ENCODE measurements at places on chromosomes 11 and 22.

DNA sequence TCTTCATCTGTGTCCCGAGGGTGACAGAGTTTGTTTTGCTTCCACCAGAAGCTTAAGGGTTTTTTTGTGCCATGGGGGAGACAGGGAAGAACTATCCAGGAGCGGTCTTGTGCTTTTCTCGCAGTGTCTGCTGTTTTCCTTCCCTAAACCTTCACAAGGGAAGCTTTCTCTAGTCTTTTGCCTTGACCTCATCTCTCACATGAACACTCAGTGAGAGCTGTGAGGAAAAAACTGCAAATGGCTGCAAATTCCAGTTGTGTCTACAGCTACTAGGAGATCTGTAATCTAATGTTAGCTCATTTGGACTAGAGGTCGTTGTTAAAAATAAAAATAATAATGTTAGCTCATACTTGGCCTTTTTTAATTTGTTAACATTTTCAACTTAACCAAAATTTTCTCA, 264.7 kb upstream of the SESN3 start:
- DNase-seq: no peak

- no peak for DNase-seq
These were observed 8.2 kb upstream of the PGA3 start for GRCh38 chr11:61194981-61195695.

DNA sequence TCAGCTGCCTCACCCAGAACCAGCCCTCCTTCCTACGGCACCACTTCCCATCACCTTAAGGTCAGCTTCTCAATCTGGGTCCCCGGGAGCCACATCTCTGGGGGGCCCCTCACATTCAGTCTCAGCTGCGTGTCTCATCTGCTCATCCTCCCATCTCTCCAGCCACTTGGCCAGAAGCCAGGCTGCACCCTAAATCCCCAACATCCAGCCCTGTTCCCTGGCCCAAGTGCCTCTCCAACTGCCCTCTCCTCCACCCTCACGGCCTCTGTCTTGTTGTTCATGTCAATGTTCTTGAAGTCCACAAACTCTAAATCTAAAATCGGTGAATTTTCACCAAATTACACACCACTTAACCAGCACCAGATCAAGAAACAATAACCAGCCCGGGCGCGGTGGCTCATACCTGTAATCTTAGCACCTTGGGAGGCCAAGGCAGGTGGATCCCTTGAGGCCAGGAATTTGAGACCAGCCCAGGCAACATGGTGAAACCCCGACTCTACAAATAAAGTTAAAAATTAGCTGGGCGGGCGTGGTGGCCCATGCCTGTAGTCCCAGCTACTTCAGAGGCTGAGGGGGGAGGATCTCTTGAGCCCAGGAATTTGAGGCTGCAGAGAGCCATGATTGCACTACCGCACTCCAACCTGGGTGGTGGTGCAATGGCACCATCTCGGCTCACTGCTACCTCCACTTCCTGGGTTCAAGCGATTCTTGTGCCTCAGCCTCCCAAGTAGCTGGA, 33.7 kb downstream of the A4GALT start:
- no peak for DNase-seq

DNA sequence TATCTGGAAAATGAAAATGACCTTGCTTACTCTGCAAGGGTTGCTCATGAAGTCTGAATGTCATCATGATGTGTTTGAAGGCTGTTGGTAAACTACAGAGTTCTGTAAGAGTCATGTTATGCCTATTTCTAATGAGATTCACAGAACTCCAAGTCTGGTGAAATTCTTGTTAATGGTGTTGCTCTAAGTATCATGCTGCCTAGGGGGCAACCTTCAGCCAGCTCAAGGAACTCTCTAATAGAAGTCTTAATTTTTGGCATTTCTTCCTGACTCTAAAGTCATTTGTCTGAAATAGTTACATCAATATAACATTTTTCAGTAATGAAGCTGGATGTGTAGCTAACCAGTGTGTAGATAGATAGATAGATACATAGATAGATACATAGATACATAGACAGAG, 302.8 kb downstream of the FAT3 start:
- no peak for DNase-seq

DNA sequence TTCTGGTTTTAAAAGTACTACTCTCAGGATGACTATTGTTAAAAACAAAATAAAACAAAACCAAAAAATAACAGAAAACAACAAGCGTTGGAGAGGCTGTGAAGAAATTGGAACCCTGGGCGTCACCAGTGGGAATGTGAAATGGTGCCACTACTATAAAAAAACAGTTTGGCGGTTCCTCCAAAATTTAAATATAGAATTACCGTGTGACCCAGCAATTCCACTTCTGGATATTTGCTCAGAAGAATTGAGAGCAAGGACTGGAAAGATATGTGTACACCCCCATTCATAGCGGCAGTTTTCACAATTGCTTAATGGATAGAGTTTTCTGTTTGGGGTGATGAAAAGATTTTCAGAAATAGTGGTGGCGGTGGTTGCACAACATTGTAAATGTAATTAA, 8.6 kb downstream of the APOA4 start:
- DNase-seq: no peak

- no peak for DNase-seq
These were observed 170.8 kb downstream of the DDX10 start for GRCh38 chr11:108835624-108836023.

DNA sequence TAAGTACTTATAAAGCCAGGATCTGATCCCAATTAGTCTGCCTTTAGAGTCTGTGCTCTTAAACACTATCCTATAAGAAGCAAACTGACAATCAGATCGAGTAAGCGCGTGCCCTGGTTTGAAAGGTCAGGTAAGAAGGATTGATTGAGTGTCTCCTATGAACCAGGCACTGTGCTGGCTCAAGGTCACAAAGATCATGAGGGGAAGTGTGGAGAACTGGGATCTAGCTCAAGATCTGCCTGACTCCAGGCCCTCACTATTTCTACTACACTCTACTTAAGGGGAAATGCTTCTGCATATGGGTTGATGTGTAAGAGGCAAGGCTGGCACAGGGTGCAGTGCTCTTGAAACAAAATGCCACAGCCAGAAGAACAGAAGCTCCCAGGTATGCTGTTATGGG, 77.0 kb downstream of the ME3 start:
- no peak for DNase-seq
